ENCODE measurements at places on chromosomes 1 and 21.

GRCh38 chr21:37468909-37469308 is 102.3 kb downstream of the DYRK1A start:
- no peak for DNase-seq

DNA sequence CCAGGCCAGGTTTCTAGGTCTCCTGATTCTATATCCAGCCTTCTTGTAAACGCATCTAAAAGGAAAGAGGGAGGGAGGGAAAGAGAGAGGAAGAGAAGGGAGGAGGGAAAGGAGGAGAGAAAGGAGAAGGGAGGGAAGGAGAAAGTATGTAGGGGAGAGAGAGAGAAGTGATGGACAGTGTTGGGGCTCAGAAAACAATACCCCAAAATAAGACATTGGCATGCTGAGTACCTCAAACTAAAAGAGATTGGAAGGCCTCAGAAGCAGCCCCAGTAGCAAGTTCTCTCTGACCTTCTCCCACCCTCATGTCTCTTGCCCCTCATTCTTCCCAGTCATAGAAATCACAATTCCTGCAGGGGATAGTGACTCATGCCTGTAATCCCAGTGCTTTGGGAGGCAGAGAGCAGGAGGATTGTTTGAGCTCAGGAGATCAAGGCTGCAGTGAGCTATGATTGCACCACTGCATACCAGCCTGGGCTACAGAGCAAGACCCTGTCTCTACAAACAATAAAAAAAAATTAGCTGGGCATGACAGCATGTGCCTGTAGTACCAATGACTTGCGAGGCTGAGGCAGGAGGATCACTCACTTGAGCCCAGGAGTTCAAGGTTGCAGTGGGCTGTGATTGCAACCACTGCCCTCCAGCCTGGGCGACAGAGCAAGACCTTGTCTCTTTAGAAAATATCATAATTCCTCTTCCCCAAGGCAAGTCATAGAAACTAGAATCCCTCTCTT is 51.2 kb downstream of the DNTTIP2 start:
- DNase-seq = no peak

GRCh38 chr1:45615885-45616284 is 8.0 kb downstream of the CCDC17 start:
- no peak for DNase-seq

DNA sequence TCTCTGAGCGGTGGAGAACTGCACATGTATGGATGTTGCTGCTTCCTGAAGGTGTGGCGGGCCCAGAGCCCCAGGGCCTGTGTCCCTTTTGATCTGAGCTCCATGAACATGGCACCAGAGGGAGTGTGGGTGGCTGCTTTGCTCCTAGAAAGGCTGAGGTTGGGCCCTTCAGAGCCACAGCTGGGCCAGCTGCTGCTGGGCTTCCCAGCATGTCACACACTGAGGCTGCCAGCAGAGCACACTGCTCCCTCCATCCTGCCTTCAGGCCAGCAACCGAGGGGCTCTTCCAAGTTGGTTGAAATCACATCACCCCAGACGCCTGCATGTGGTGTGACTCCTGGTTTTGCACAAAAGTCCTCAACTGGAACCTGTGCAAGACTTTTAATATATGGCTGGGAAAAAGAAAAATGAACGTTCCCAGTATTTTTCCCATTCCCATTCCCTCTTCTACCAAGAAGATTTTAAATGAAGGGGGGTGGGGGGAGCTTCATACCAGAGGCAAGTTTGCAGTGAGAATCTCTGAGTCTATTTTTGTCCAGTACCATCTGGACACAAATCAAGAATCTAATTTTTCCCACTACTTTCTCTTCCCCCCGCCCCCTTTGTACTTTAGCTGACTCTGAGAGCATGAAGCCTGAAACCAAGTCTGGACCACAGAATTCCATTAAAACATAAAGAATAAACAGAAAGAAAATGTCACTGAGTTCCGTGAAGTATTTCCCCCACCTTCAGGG is 26.2 kb upstream of the NGF start:
- no peak for DNase-seq

GRCh38 chr1:26066857-26067256 is 573 bp downstream of the TRIM63 start:
- no peak for DNase-seq

- no peak for DNase-seq
Observed at GRCh38 chr1:27596986-27597385, 7.0 kb downstream of the AHDC1 start.

- no peak for DNase-seq
Observed at GRCh38 chr1:23282957-23283356, 61.1 kb downstream of the HNRNPR start.

GRCh38 chr21:42754270-42754933 is 101.0 kb downstream of the PDE9A start:
- no peak for DNase-seq

GRCh38 chr1:223059526-223059925 is 83.5 kb downstream of the TLR5 start:
- no peak for DNase-seq

DNA sequence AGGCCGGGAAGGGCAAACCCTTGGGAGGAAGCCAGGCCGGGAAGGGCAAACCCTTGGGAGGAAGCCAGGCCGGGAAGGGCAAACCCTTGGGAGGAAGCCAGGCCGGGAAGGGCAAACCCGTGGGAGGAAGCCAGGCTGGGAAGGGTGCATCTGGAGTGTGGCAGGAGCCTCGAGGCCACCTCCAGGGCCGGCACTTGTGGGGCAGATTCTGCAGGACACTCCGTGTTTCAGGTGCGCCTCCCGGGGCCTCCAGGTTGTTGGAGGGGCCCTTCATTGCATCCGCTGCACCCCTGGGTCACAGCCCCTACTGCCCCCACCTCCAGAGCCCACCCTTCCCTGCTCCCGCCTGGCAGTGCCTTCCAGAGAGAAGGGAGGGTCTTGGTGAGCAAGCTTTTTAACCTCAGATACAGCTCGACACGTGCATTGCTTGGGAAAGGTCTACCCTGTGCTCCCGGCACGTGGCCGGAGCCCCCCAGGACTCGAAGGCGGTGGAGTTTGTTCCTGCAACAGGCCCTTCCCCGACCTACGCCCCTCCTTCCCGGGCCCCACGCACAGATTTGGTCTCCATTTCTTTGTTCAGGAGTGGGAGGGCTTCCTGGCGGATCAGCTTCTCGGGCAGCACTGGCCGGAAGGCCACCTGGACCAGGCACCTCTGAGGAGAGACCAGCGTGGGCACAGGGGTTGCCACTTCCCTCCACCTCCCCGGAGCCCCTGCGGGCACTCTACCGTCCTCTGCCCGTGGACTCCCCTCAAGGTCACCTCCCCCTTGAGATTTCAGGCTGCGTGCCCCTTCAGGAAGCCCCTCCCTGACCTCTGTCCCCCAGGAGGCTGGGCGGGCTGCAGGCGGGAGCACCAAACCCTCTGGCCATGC is 9.4 kb upstream of the TMEM52 start:
- DNase-seq = no peak

DNA sequence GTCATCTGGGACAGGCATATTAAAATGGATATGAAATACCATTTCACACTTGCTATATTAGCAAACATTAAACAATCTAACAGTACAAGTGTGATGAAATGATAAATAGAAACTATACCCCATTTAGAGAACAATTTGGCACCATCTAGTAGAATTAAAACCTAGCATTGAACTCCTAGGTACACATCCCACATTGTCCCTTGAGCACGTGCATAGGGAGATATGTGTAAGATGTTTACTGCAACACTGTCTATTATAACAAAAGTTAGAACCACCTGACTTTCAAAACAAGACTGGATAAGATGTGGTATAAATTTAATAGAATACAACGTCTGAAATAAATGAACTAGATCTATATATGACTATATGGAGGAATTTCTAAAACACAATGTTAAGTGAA is 3.8 kb downstream of the SLC22A15 start:
- DNase-seq = no peak

DNA sequence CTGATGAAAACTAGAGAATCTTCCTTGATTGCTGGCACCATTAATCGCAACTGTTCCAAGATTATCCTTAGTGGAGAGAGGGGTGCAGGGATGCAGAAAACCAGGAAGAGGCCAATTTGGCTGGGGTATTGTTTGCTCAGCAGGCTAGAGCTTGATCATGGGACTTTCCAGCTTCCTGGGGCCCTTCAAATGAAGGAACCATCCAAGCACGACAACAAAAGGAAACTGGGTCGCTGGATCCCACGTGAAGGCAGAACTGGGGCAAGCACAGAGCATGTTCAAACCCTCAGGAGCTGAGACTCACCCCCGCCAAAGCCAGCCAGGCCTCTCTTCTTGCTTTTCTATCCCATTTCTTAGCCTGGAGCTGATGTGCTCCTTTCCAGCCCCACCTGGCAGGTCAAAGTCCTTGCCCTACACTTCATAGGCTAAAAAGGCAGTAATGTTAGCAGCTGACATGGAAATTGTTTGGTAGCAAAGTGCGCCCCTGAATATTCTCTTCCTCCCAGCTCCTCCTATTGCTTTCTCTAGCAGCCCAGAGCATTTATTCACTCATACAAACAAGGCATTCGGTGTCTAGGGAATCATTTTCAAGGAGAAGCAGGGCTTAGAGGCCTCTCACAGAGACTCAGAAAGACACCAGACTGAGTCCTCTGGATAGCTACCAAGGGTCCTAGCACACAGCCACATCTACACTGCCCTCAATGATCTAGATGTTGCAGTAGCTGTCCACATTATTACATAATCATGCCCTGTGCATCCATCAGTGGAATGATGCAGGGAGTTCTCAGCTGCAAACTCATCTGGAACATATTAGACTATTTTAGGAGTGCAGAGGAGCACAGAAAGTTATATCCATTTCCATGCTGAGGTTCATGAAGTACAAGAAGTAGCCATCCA is 11.5 kb downstream of the KCNA2 start:
- DNase-seq = no peak

DNA sequence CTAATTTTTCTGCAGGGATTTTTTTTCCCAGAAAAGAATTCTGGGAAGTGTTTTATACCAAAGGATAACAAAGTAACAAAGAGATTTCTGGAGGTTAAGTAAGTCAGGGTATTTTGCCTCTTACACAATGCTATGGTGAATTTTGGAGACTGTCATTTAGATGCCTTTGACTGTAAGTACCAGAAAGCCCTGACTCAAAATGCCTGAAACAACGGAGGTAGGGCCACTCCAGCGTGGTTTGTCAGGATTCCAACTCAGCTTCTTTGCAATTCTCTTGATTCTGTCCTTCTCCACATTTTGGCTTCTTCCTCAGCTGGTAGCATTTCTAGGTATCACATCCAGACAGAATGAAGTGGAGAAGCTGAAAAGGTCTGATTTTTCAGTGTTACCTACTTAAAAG is 106.5 kb downstream of the UCHL5 start:
- DNase-seq = no peak

- DNase-seq = no peak
Observed at GRCh38 chr1:216531263-216532239, 108.3 kb upstream of the USH2A start.

- no peak for DNase-seq
Observed at GRCh38 chr1:25579292-25580252, 36.2 kb downstream of the LDLRAP1 start.

GRCh38 chr1:58346036-58346355 is 200.5 kb downstream of the OMA1 start:
- no peak for DNase-seq

DNA sequence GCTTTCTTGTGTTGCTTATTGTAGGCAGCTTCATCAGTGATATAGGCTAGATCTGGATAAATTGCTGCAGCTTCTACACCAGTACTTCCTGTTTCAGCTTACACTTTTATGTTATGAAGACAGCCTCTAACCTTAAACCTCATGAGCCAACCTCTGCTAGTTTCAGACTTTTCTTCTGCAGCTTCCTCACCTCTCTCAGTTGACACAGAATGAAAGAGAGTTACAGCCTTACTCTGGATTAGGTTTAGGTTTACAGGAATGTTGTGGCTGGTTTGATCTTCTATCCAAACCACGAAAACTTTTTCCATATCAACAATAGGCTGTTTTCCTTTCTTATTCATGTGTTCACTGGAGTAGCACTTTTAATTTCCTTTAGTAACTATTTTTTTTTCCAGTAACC is 76.9 kb upstream of the RNPC3 start:
- DNase-seq = no peak

DNA sequence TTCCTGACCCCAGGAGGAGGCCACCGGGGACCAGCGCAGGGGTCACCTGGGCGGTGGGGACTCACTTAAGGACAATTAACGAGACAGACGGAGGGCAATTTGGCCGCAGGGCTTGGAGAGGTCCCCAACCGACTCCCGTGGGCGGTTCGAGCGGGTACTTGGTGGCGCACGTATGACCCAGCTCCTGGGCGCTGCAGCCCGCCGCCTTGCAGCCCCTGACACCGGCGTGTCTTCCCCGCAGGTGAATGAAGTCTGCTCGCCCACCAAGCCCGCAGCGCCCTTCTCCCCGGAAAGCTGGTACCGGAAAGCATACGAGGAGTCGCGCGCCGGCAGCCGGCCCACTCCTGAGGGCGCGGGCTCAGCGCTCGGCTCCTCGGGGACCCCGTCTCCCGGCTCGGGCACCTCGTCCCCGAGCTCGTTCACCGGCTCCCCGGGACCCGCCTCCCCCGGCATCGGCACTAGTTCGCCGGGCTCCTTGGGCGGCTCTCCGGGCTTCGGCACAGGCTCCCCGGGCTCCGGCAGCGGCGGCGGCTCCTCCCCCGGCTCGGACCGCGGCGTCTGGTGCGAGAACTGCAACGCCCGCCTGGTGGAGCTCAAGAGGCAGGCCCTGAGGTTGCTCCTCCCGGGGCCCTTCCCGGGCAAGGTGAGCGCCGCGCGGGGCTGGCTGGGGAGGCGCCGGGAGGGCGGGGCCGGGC is 1.4 kb downstream of the KIF26B start:
- peak; percentile 89 for DNase-seq

- DNase-seq = no peak
Observed at GRCh38 chr21:28856588-28857250, 136.0 kb downstream of the LTN1 start.

DNA sequence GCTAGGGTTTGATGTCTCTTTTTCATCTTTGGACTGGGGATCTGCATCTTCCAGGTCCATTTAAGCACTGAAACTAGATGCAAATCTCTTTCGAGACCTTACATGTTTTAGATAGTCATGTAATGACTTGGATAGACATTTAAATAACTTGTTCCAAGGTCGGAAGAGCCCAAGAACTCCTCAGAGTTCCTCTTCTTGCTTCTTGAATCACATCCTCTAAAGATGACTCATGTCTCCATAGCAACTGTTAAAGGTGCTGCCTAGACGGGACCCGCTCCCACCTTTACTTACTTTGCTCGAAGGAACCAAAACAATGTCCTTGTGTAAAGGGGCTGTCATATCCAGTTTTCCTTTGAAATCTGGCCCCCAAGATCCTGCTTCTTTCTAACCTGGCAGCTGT is 130.0 kb downstream of the EDEM3 start:
- no peak for DNase-seq

DNA sequence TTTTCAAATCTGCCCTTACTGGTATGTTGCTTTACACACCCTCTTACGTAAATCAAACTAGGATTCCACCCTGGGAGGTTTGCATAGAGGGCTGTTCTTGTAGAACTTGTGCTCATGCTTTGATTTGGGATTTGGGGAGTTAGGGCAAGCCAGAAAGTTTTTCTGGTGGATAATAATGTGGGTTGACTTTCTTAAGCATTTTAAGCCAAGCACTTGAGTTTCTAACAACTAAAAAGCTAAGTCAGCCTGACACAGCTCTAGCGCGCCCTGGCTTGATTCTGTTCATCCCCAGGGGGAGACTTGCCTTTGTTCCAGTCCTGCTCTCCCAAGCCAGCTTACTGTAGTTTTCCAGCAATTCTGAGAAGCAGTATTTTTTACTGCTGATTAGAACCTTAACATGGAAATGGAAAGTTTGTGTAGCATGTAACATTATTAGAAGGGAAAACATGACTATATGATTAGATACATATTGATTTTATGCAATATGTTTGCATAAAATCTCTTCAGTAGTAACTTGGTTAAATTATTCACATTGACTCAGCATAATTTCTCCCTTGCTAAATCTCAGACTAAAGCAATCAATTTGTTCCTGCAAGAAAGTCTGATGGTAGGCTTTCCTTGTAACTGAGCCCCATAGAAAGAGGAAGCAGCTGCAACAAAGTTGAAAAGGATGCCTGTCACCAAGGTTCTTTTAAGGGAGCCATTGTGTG is 11.0 kb upstream of the PGD start:
- DNase-seq = no peak
